ENCODE measurements at places on chromosomes 2 and 18.

DNA sequence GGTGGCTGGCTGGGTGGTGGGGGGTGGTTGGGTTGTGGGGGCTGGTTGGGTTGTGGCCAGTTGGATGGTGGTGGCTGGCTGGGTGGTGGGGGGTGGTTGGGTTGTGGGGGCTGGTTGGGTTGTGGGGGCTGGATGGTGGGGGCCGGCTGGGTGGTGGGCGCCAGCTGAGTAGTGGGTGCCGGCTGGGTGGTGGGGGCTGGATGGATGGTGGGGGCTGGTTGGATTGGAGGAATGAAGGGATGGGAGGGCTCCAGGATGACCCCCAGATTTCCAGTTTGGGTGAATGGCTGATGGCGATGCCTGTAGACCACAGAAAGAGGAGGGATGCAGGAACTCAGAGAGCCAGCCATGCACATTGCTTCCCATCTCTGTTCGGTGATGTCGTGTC is 26.8 kb upstream of the GPR17 start:
- no peak for DNase-seq

DNA sequence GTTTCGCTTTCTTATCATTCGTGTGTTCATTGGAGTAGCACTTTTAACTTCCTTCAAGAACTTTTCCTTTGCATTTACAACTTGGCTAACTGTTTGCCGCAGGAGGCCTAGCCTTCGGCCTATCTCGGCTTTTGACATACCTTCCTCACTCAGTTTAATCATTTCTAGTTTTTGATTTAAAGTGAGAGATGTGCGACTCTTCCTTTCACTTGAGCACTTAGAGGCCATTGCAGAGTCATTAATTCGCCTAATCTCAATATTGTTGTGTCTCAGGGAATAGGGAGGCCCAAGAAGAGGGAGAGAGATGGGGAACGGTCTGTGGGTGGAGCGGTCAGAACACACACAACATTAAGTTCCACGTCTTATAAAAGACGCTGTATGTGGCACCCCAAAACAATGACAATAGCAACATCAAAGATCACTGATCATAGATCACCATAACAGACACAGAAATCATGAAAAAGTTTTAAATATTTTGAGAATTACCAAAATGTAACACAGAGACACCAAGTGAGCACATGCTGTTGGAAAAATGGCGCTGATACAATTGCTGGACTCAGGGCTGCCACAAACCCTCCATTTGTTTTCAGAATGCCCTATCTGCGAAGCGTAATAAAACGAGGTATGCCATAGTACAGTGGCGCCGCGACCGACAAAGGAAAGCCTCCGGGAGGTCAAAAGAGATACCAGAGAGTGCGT is 553 bp downstream of the TIGD1 start:
- no peak for DNase-seq

DNA sequence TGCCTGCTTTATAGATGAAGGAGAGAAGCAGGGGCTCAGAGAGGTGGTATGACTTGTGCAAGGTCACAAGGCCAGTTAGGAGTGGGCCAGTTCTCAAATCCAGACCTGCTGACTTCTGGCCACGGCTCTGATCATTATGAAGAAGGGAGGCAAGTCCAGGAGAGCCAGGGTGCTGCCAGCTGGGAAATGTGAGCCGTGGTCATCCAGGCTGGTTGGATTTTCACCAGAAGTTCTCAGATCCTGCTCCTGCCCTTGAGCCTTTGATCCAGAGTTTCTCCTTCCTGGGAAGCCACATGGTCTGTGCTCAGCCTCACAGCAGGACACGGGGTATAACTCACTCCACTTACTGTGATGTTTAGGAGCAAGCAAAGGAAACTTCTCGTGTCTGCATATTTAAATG is 239.9 kb downstream of the KLHL29 start:
- no peak for DNase-seq

GRCh38 chr2:30204281-30204680 is 27.1 kb upstream of the LBH start:
- no peak for DNase-seq

- DNase-seq, result no peak
These were observed 9.6 kb upstream of the B3GNT2 start for GRCh38 chr2:62186156-62186905.

GRCh38 chr2:12990523-12990922 is 273.8 kb downstream of the TRIB2 start:
- DNase-seq, result no peak

DNA sequence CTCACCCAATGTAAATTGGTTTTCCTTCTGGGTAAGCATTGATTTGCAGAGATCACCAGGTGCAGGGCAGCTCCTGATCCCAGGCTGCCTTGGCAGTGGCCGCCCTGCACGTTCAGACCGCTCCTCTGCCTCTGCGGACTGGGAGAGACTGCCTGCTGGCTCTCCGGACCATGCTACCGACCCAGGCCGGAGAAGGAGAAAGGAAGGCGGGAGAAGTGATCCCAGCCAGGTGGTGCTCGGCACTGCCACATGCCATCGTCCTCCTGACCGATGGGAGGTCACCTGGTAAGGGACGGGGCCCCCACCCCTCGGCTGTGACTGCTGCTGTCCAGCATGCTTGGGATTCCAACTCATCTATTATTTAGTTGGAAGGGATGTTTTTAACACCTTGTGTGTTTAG is 108.1 kb upstream of the POU3F3 start:
- no peak for DNase-seq

DNA sequence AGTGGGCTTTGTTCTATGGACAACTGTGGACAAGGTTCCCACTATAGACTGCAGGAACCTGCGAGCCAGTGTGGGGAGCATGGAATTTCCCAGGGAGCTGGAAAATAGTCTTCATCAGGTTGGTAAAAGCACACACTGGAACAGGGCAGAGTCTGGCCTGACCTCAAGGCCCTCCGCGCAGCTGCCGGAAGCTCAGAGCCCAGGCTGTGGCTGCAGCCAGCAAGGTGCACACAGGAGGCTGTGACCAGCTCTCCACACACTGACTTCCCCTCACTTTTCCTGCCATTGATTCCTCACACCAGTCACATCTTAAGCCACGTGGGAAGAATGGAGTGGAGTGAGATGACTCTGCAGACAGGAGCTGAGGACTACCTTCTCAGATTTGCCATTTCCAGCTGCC is 19.1 kb downstream of the MAL start:
- no peak for DNase-seq

- no peak for DNase-seq
These were observed 31.6 kb downstream of the SUCLG1 start for GRCh38 chr2:84427235-84428138.

GRCh38 chr18:76275727-76276313 is 219.2 kb downstream of the ZNF516 start:
- no peak for DNase-seq

DNA sequence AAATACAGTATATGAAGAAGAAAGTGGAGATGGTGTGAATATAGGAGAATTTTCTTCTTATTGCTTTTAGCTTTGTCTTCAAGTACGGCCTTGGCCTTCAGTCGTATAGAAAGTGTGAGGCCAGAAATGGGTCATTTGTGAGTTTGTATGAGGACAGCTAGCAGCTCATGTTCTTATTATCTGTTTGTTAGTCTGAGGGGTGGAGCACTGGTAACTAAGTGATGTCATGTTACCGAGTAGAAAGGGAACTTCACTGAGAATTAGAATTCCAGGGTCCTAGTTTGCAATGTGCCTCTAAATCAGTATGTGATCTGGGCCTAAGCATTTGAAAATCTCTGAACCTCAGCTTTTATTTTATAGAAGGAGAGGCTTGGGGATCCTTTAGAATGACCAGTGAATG is 588.6 kb downstream of the NRXN1 start:
- no peak for DNase-seq

DNA sequence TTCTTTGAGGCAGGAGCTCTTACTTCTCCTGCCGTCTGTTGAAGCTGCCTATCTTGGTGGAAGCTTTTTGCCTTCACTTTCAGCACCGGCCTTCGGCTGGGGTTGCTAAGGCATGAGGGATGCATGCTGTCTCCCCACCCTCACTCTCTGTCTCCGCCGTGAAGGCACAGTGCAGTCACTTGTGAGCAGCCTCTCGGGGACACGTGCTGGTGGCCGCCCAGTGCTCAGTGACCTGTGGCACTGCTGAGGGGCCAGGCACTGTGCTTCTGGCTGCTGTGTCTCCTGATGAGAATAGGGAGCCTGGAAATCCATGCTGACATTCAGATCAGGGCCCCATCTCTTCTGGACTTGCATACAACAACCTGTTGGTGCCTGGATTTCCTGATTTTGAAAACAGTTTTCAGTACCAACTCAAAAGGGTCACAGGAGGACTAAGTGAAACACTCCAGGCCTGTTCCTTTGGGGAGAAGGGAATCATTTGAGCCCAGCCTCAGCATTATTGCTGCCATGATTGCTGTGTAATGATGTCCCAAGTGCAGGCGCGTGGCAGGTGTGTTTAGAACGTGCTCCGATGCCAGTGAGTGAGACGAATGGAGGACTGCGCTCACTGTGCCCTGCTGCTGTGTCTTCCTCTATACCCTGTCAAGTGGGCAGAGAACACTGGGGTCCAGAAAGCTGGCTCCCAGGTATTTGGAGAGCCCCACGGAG is 218.1 kb downstream of the SEPTIN10 start:
- DNase-seq, result no peak
